ENCODE measurements at places on chromosomes 3 and 15.

GRCh38 chr3:186068243-186068552 is 40.7 kb downstream of the ETV5 start:
- no peak for DNase-seq

DNA sequence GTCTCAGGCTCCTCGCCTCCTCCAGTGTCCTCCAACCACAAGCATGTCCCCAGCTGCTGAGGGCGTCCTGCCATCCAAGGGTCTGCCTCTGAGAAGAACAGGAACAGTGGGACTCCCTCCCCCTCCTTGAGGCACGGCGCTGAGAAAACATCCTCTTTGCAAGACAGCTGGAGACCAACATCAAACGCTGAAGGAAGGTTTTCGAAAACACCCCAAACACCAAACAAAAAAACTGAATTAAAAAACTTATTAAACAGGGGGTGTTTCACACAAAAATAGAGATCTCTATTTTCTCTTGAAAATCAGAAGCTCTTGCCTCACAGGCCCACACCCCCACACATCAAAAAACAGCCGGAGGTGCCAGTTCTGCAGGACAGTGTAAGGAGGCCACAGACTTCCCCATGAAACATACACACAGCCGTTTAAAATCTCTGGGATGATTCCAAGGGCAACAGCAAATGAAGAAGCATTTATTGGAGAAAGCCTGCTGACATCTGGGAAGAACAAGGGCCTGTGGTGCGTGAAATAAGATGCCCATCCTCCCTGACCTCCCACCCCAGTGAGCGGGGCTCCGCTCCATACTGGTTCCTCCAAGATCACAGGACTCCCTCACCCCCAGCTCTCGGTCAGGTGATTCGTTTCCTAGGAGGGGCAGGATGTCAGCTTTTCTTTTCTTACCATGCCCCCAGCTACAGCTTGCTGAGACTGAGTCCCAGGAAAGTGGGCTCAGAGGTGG is 71.3 kb downstream of the NUP210 start:
- no peak for DNase-seq

DNA sequence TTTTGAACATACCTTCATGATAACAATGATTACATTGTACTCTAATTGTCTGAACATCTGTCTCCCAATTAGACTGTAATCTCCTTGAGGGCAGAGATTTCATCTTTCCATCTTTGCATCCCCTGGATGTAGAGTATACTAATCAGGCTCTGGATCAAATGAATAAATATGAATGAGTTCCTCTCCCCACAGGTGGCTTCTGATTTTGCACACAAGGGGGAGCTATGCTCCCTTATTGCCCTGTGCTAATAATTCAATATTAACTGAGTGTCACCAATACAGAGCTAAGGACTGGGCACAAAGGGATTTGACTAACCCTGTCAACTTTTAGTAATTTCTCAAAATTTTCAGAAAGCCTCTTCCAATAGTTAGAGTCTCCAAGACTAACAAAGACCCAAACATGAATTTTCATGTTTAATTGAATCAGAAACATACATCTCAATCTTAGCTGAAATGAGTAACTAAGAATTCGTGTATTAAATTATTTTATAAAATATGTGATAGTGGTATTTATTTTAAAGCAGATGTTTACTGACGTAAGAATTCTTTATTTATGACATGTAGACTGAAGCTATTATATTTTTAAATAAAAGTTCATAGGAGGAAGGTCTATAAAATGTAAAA is 3.0 kb downstream of the DUOXA1 start:
- DNase-seq, result no peak

DNA sequence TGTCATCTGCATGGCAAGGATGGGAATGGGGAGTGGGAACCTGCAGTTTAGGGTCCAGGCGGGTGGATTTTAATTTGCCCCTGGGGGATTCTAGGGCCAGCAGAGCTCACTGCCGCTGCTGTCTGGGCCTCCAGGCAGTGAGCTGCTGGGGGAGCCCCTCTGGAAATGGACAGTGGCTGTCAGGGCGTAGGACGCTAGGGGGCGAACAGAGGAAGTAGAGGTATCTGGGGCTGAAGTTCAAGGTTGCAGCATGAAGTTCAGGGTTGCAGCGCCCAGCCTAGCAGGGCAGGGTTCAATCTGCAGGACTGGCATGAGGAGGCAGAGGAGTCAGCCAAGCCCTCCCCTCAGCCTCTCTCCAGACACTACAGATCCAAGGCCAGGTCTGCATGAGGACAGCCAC is 49.5 kb downstream of the APBA2 start:
- no peak for DNase-seq

DNA sequence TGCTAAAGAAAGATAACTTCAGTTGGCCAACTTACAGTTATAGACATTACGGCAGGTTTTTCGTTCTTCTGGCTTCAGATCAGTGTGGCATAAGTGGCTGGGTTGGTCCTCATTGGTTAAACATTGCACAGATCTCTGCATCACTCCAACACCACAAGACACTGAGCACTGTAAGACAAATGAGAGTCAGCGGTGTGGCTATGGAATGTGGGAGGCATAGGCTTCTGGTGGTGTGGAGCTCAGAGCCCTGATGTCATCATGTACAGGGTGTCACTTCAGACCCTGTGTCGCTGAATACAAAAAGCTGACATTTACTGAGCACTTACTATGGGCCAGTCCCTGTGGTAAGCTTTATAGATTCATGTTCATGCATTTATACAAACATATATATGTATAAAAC is 146.0 kb downstream of the ADAMTS9 start:
- no peak for DNase-seq

DNA sequence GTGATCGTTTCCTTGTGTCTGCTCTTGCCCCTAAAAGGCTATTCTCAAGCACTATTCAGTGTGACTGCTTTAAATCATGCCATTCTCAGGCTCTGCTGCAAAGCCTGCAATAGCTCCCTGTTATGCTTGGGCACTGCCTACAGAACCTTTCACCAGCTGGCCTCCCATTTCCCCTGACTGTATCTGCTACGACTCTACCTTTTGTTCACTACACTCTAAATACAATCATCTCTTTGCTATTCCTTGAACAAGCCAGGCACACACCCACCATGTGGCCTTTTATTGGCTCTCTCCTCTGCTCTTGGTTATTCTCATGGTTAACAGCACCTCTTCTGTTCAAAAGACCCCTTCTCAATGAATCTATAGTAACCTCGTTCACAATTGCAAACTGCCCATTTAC is 29.6 kb upstream of the FNDC3B start:
- DNase-seq, result no peak

DNA sequence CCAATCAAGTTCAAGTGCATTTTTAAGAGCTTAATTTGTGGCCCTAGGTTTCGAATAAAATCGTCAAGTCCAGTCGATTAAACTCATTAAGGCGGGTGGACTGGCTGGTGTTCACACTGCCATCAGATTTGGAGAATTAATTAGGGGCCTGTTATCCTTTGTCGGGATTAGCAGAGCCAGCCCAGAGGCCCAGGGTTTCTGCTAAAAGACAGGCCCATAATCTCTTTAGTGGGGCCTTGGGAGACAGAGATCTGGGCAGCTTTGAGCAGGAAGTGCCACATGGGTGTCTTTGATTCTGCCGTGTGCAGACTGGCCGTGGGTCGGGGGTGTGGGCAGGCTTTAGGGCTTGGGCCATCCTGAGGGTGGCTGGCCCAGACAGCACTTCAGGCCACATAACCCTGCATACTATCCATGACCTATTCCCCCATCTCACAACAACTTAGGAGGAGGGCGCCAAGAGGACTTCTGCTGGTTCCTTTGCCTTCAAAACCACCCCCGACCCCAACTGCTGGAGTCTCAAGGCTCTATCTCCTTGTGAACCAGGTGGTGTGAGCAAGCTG is 94.7 kb downstream of the PLXNA1 start:
- DNase-seq, result no peak
